SHP77 treated with DMSO at 0.1 percent for 48 hours (cell line): ENCODE measurements at places on chromosomes 5 and 9.

DNA sequence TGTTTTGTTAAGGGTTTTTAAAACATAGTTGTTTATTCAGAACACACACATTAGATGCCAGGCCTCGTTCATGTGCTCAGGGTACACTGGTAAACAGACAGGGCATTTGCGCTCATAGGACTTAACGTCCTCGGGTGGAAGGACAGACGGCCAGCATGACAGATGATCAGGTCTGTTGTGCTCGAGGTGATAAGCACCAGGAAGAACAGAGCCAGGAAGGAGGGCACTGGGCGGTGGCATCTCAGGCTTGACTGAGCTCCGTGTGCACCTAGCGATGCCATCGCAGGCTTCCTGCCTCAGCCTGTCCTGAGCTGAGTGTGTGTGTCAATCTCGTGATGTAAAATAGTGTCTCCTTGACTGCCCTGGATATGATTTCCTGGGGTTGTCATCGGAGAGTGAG lies 96.5 kb downstream of the EHMT1 start:
- DNase-seq, result no peak

DNA sequence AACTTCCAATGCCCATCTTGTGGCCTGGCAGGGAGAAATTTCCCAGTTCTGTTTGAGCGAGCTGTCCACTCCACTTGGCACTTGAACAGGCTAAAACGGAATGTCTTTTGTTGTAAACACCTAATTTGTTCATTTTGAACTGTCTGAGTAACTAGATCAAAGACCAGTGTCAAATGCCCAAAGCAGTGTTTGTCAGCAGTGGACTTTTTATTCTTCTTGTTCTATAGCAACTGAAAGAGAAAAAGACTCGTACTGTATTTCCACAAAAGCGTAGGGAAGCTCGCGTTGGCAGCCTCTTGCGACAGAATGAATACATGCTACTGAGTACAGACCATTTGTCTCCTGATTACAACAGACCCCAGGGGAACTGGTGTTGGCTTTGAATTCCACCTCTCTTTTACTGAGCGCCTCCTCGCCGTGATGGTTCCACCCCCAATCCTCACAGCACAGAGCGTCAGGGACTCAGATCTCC lies 601.8 kb upstream of the ZNF608 start:
- DNase-seq, result no peak

DNA sequence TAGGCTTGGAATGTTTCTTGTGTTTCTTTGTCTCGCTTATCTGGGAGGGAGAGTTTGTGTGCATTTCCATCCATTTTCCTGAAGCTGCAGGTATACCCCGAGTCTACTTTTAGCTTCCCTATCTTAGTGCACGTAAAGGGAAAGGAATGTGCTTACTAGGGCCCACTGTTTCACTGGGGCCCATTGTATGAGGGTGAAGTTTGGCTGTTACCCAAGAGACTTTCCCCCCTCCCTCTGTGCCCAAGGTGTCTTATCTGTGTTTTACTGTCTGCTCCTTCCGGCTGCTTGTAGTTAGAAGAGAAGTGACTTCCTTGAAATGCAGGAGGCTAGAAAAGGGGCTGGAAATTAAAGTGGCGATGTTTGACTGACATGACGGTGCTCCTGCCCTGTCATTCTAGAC lies 12.1 kb upstream of the BTNL3 start:
- no peak for DNase-seq

DNA sequence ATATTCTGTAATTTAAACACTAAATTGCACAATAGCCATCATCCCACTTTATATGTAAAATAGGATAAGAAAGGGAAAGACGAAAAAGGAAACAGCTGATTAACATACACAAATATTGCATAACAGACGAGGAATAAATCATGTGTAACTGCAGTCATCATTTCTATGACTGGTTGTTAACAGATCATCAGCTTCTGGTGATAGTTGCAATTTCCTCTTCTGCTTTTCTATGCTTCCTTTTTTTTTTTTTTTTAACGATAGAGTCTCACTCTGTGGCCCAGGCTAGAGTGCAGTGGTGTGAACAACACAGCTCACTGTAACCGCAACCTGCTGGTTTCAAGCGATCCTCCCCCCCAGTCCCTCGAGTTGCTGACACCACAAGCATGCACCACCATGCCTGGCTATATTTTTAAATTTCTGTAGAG lies 22.5 kb upstream of the JAKMIP2 start:
- no peak for DNase-seq

- no peak for DNase-seq
Observed at GRCh38 chr5:54837981-54838380, 147.4 kb downstream of the ESM1 start.

DNA sequence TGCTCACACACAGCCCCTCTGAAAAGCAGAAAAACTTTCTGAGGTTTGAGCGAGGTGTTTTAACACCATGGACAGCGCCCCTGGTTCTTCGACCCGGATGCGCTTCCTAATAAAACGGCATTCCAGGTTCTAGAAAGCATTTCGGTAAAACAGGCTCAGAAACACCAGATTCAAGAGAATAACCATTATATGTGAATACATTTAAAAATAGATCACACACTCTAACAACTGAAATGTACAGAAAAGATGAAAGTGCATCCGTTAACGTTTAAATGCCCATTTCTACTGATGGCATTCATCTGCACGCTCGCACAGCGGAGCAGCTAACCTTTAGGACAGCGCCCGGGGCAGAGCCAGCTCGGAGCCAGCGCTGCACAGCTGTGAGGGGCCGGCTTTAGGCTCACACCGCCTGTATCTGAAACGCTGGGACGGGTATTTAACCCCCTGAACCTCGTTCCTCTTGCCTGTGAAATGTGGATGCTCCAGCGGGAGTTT lies 26.3 kb upstream of the TENT4A start:
- no peak for DNase-seq

- DNase-seq, result no peak
Observed at GRCh38 chr9:90114641-90115425, 510.0 kb downstream of the GADD45G start.

DNA sequence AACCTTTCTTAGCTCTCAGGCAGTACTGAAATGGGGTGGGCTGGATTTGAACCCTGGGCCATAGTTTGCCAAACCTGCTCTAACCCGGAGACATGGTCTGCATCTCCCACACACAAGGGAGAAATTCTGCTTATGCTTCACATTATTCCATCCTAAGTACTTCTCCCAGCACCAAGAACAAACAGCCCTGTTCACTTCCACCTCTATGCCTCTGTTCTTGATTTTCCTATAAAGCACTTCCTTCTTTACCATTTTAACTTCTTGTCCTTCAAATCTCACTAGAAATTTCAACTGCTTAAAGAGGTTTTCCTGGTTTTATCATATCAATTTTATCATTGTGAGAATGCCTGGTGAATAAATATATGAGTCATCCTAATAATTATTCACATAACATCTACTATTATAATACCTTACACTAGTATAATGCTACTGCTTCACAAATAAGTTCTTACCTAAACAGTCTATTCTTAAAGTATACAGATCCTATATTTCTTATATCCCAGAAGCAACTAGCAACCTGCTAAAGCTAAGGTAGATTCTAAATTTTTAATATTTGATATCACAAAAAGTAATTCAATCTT lies 12.7 kb downstream of the FEM1C start:
- no peak for DNase-seq

- DNase-seq, result peak; percentile 95
Observed at GRCh38 chr5:137296213-137296781, 202.8 kb downstream of the SPOCK1 start.

- DNase-seq, result no peak
Observed at GRCh38 chr5:1893754-1894153, 11.0 kb upstream of the IRX4 start.

DNA sequence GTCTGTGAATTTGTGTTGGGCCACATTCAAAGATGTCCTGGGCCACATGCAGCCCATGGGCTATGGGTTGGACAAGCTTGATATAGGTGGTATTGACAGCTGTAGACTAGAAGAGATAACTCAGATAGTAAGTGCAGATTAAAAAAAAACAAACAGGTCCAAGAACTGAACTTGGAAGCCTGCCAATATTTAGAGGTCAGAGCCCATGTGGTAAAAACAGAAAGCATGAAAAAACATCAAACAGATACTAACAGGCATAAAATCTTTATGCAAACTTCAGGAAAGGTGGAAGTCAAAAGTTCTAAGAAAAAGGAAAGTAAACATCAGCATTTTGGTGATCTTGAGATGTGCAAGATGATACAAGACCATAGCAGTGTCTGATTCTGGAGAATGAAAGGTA lies 155.1 kb upstream of the NR4A3 start:
- no peak for DNase-seq

- no peak for DNase-seq
Observed at GRCh38 chr5:142095035-142095434, 13.5 kb upstream of the NDFIP1 start.

DNA sequence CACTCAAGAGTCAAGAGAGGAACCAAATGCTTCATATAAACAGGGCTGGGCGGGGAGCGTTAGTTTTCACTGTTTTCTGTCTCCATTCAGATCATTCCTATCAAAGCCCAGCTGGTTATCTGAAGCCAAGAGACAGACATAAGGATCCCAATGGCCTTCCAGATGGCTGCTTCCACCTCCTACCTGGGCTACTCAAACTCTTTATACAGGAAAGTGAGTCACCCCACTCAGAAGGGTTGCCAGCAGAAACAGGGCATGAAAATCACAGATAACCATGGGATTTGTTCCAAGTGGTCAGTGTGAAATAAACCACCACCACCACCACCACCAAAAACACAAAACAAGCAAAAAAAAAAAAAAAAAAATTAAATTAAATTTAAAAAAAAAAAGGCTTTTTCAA lies 5.5 kb downstream of the PRSS3 start:
- DNase-seq, result no peak

- no peak for DNase-seq
Observed at GRCh38 chr9:75235632-75236031, 147.3 kb downstream of the OSTF1 start.

GRCh38 chr9:20592673-20593072 lies 29.6 kb downstream of the MLLT3 start:
- no peak for DNase-seq

- no peak for DNase-seq
Observed at GRCh38 chr5:51185850-51186329, 197.4 kb upstream of the ISL1 start.

GRCh38 chr5:57900381-57900944 lies 417.9 kb upstream of the ACTBL2 start:
- no peak for DNase-seq

DNA sequence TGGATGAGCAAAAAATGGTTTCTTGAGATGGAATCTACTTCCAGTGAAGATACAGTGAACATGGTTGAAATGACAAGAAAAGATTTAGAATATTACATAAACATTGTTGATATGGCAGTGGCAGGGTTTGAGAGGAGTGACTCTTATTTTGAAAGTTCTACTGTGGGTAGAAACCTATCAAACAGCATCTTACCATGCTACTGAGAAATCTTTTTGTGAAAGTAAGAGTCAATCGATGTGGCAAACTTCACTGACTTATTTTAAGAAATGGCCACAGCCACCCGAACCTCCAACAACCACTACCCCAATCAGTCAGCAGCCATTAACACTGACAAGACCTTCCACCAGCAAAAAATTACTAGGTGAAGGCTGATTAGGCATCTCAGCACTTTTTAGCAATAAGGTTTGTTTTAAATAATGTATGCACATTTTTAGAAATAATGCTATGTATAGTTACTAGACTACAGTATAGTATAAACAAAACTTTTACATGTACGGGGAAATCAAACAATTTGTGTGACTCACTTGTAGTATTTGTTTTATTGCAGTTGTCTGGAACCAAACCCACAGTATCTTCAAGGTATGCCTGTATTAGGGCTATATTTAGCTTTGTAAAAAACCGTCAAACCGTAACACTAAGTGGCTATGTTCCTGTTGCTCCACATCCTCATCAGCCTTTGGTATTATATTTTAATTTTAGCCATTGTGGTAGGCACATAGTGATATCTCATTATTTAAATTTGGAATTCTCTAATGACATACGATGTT lies 30.6 kb upstream of the ADAMTS6 start:
- no peak for DNase-seq

- DNase-seq, result no peak
Observed at GRCh38 chr5:68458416-68459021, 243.0 kb downstream of the PIK3R1 start.

DNA sequence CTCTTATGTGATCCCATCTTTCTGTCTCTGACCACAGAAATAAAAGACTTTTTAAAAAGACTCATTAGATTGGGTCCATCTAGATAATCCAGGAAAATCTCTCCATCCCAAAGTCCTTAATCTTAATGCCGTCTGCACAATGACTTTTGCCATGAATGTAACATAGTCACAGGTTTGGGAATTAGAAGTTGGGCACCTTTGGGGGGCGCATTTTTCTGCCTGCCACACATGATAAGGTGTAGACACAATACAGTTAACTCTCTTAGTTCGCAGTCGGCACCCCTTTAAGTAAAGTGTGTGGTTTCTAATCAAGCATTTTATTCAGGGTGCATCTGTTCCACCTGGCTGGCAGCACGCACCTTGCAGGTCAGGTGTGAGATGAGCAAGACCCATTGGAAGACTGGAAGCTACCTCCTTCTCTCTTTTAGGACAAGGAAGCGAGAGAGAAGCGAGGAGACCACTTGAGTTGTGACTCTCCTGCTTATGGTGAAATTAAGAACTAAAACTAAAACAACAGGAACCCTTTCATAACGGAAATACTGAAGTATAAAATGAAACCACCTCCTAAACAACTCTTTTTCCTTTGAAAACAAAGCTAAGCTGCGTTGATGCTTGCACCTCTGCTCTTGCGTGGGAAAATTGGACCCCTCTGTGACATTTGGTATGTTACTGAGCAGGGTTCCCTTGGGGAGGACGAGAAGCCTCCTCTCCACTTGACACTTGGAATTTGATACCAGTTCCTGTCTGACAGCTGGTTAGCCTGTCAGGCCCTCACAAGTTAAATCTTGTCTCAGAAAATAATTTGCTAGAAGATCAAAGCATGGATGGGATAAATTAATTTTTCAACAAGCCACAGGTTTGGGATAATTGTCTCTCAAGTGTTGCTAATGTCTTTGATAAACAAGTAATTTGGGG lies 304.6 kb upstream of the DMRT1 start:
- no peak for DNase-seq

- no peak for DNase-seq
Observed at GRCh38 chr9:124467410-124468060, 17.3 kb downstream of the ADGRD2 start.

DNA sequence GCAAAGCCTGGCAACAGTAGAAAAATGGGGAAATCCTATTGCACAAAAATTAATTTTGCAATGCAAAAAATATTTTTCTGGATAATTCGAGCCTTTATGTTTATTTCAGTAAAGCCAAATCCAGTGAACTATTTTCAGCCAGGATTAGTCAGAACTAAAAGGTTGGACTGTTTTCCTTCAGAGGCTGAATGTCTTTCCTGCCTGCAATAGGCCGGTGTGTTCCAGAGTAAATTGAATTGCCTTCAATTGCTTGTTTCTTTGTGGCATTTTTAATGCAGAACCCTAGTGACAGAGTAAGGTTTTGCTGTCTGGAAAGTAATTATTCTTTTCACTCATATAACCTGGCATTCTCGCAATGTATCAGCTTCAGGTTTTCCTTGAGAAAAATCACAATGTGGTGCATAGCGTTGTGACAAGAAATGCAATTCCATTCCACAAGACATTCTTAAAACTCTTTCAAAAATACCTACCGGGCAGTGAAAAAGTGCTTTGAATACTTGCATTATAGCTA lies 183.7 kb downstream of the GLIS3 start:
- DNase-seq, result no peak
